Activated CD8-positive, alpha-beta T cell treated with anti-CD3 and anti-CD28 coated beads, Interleukin-2, amount 10 ng/mL, durations not matched to agents 7 days and 5 days (primary cell): ENCODE measurements at places on chromosomes 2 and 18. TPM values are rescaled to one million over a fixed set of nuclear protein-coding genes. Genes with fewer than 3 reads are reported as not detected.

Gene CRACDL
- total RNA-seq, result 0.97 TPM

Gene SLC19A3
- not detected for total RNA-seq

DNA sequence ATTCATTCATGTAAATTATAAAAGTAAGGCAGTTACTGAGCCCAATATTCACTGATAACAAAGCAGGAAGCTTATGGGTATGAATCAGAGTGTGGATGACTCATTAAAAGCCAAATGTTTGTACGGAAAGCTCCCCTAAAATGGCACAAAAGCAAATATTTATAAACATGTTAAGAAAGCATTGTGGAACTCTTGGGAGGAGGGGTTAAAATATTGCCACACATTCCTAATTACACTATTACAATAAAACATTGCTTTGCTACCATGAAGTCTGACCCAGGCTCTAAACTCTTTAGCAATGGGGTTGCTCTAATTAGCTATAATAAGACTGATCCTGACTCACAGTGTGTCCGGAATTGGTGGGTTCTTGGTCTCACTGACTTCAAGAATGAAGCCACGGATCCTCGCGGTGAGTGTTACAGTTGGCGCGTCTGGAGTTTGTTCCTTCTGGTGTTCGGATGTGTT is 110.9 kb downstream of the NAB1 start:
- DNase-seq, result no peak

- peak; percentile 24 for DNase-seq
These were observed 110.2 kb downstream of the MDH1 start for GRCh38 chr2:63698786-63699548.

- no peak for DNase-seq
These were observed 46.4 kb upstream of the SIX3 start for GRCh38 chr2:44895061-44895460.

DNA sequence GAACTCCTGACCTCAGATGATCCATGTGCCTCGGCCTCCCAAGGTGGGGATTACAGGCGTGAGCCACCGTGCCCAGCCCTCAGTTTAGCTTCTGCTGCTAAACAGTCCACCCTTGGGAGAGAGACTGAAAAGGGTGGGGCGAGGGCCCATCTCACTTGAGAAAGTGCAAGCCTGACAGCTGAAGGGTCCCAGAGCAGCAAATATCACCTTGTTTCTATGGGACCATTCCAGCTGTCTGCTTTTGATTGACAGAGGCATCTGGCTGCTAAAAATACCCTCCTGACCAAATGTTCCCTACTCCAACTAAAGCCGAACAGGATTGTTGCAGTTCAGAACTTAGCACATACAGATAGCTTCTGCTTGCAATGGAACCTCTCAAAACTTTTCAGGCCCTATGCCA is 436 bp upstream of the SMYD1 start:
- no peak for DNase-seq

GRCh38 chr2:122019724-122020123 is 264.3 kb downstream of the TSN start:
- no peak for DNase-seq

DNA sequence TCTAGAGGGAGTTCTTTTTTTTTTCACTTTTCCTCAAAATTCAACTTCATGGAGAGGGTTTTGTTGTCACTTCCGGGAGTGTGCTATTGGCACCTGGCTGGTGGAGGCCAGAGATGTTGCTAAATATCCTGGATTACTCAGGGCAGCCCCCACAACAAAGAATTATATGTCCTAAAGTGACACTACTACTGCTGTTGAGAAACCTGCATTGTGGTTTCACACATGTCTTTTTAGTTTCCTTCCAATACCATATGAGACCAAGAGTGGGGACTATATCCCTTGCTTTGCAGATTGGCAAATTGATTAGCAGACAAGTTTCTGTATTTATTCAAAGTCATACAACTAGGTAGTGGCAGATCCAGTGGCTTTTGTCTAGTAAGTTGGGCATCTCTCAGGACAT is 826.8 kb downstream of the TRIB2 start:
- no peak for DNase-seq
